ENCODE measurements at places on chromosomes 4 and X.

GRCh38 chrX:139179592-139179991 lies 350.9 kb upstream of the F9 start:
- no peak for DNase-seq

- DNase-seq: no peak
These were observed 948.9 kb downstream of the PCDH19 start for GRCh38 chrX:99461223-99461622.

DNA sequence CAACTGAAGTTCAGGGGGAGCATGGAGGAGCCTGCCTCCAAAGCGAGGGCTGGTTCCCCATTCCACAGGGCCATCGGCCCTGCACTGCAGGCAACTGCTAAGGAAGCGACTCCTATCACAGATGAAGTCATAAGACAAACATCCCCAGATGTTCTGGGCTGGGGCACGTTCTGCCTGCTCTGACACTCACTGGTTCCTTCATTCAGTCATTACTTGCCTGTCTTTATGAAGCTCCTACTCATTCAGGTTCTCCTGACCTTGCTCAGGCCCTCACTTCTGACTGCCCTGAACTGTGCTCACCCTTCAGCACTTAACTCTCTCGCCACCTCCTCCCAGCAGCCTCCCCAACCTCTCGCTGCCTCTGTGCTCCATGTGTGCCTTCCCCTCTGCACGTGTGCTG lies 2.5 kb upstream of the SLC2A9 start:
- DNase-seq: no peak

DNA sequence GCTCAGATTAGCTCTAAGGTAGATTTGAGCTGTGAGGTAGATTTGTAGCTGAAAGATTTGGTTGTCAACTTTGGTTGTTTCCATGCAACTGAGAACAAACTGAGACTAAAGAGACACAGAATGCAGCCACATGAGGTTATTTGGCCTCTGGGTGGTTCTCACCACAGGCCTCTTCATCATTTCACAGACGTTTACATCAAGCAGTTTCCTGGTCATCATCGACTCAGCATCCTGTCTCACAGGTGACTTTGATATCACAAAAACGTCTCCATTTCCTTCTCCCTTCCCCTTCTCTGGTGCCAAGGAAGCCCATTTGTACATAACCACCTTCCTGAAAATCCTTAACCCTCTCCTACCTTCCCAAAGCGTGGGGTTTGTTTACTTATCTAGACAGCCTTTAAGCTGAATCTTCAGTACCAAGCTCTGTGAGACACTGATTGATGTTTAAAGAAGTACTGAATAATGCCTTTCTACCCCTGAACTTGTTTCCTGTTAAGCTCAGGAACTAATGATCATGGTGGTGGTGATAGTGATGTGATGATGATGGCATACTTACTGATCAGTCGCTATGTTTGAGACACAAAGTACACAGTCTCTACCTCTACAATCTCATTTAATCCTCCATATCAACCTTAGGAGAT lies 81.9 kb downstream of the FAM114A1 start:
- DNase-seq: no peak

All from right cardiac atrium (tissue), 5 donors.